ENCODE measurements at places on chromosomes 2 and 18.
A peak's percentile ranks its signal among the peaks of the same experiment; 100 is the strongest.

GRCh38 chr2:26618611-26619010 lies 22.6 kb downstream of the CIB4 start:
- no peak for DNase-seq

DNA sequence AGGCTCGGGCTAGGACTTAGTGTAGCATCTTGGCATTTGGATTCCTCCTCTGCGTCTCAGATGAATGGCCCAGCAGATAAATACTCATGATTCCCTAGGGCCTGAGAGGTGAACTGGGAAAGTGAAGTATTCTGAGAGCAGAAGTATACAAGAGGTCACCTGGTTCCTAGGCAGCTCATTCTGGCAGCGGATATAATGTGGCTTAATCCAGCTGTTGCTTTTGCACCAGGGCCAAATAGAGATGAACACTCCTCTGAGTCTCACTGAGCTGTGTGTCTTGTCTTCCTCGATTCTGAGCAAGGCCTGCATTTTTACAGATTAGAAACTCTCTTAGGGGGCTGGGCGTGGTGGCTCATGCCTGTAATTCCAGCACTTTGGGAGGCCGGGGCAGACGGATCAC lies 196.1 kb downstream of the SLC4A3 start:
- no peak for DNase-seq

GRCh38 chr2:128372621-128373341 lies 54.1 kb upstream of the HS6ST1 start:
- no peak for DNase-seq

DNA sequence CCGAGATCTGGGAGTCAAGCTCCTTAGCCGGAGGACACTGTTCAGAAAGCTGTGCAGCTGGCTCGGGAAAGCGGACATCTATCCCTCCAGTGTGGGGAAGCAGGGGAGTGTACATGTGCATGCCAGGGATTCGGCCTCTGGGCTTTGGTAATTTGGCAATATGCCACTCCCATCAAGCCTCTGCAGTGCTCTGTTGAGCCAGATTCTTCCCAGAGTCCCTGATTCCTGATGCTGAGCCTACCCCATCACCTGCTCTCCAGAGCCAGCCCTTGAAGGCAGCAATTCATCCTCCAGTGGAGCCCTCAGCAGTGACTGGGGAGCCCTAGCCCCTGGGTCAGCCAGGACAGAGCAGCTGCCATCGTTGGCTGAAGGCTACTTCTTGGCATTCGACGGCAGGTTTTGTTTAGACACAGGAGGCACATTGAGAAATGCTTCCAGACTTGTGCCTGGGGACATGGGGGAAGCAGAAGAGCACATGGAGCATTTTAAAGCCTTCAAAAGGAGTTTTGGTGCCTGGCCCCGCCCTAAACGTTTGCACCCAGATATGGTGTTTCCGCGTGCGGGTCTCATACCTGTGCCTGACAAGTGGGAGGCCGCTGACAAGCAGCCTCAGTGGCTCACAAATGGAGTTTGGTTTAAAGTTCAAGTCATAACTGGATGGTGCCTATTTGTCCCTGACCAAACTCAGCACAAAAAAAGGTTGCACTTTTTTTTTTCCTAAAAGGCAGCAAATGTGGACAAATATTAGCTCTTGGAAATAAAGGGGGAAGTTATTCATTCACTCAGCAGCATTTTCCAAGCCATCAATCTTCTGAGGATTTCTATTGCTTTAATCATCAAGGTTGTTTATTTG lies 272.8 kb downstream of the CYRIA start:
- no peak for DNase-seq

DNA sequence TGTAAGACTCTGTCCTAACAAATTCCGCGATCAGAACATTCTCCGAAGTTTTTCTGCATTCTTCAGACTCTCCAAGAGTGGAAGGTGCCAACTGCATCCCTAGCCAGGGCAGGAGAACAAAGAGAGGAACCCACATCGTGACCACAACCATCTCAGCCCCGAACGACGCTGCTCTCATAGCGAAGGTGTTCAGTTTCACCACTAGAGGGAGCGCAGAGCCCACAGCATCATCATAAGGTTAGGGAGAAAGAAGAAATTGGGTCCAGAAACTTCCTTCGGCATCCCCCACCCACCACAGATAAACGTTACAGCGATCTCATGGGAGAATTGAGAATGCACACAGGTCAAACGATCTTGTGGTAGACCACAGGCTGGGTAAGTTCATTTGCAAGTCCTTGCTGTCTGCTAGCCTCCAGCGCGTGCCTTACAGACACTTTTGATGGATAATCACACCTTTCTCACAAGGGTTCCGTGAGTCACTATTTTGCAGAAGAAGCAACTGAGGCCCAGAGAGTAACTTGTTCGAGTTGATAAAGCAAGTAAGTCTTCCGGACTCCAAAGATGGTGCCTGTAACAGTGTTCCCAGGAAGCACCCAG lies 53.7 kb upstream of the ARL4C start:
- peak; percentile 22 for DNase-seq

DNA sequence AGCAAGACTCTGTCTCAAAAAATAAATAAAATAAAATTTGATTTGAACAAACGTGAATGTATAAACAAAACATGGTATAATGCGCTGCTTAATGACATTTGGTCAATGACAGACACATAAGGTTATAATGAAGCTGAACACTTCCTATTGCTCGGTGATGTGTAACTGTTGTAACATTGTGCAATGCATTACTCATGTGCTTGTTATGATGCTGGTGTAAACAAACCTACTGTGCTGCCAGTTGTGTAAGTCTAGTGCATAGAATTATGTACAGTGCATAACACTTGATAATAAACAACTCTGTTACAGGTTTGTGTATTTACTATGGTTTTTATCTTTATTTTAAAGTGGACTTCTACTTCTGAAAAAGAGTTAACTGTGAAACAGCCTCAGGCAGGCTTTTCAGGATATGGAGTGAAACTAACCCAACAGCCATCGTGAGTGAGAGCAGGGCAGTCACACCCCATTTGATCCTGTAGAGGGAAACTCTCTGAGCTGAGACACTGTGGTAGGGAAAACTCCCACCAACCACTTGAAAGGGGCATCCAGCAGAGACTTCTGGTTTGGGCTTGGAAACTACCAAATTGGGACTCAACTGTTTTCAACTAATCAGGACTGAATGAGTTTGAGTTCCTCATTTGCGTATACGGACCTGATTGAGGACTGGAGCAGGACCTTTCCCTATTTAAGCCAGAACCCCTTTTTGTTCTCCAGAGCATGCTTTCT lies 8.7 kb upstream of the RPRD1A start:
- no peak for DNase-seq

GRCh38 chr2:36408198-36408703 lies 52.7 kb downstream of the CRIM1 start:
- DNase-seq = no peak

GRCh38 chr18:3721771-3722648 lies 272.0 kb downstream of the TGIF1 start:
- DNase-seq = no peak

- no peak for DNase-seq
These were observed 424.0 kb downstream of the DSC3 start for GRCh38 chr18:30618567-30618966.

GRCh38 chr2:59968441-59968840 lies 585.0 kb downstream of the BCL11A start:
- DNase-seq = no peak

- DNase-seq = no peak
These were observed 93.1 kb downstream of the CABLES1 start for GRCh38 chr18:23228102-23229061.

DNA sequence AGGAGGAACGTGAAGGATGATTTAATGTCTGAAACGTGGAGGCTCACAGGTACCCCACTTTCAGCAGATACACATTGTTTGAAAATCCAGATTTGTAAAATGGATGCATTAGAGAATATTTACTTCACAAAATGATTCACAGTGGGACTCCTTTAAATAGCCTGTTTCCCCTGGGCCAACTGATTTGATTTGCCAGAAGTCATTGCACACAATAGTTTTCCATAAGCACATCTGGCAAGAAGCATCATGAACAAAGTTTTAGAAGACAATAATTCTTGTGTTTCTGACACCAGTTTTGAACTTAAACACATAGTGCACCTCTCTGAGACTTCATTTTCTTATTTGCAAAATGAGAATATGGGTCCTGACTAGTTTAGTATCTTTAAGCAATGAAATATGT lies 451.4 kb upstream of the SLC14A2 start:
- DNase-seq = no peak

- DNase-seq = no peak
These were observed 138.6 kb upstream of the ZC3H15 start for GRCh38 chr2:186347472-186347871.

GRCh38 chr2:5798084-5798483 lies 105.9 kb downstream of the SOX11 start:
- no peak for DNase-seq

- DNase-seq = no peak
These were observed 815.5 kb downstream of the EPHA4 start for GRCh38 chr2:220756653-220757052.

DNA sequence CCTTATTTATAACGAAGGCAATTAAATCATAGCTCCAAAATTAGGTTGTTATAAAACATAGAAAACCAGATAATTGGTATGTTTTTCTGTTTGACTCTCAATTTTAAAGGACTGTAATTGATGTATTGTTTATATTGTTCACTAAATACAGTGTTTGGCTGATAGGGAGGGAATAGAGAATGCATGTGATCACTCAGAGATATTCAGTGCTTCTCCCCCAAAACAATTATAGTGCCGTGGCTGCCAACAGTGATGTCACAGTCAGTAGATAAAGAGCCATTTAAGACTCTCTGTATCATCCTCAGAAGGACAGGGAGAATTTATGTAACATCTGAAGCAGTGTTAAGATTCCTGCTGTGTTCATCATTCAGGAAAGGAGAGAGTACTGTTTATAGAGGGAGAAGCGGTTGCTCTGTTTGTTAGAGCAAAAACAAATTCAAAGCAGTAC lies 69.6 kb downstream of the PHLPP1 start:
- DNase-seq = peak; percentile 53

GRCh38 chr18:73973972-73974371 lies 173.7 kb downstream of the FBXO15 start:
- no peak for DNase-seq

GRCh38 chr2:218648787-218649100 lies 10.7 kb downstream of the ZNF142 start:
- no peak for DNase-seq

DNA sequence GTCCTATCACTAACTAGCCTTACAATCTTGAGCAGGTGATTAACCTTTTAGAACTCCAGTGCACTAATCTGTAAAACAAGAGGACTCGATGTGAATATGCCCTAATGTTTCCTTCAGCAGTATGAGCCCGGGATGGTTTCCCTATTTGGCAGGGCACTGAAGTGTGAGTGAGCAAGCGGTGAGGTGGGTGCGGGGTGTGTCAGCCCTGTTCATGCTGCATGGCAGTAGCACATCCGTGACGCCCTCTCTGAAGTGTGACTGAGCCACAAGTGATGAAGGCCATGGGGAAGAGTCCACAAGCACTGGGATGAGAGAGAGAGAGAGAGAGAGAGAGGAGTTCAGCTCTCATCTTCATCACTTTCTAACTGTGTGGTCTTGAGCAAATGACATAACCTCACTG lies 168.7 kb downstream of the SETBP1 start:
- no peak for DNase-seq

DNA sequence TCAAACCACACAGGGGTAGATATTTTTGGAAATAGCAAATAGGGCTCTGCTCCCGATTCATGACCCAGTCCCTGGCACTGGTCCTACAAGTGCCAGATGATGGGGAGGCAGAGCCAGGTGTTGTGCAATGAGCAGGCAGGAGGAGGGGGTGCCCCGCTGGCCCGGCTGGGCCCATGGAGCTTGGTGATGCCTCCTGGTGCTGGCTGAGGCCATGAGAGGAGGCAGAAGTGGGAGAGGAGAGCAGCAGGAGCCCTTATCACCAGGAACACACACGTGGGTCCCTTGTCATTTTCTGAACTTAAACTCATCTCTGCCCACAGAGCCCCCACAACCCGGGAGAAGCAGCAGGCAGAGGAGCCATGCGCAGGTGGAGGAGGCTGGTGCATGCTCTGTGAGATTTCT lies 90.5 kb upstream of the MAPK4 start:
- DNase-seq = no peak

DNA sequence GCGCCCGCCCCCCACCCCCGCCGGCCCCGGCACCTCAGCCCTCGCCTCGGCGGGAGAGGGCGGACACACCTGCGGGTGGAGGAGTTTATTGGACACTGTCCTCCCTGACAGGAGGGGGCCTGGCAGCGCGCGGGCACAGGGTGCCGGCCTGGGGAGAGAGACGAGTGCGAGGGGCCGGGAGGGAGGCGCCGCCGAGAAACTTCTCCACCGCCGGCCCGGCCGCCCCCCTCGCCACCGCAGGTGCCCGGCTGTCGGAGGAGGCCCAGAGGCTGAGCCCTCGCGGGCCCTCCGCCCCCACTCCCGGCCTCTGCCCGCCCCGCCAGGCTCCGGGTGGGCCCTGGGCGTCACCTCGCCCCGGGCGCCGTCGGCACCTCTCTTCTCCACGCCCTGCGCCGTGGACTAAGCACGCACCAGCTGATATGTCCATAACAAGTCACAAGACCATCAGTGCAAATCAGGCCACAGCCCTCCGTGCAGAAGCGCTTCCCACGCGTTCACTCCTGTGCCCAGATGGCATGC lies 311.3 kb downstream of the CELF4 start:
- no peak for DNase-seq

GRCh38 chr2:146241023-146241422 lies 1603.8 kb upstream of the ACVR2A start:
- no peak for DNase-seq

- DNase-seq = no peak
These were observed 208.1 kb downstream of the NR4A2 start for GRCh38 chr2:156124458-156124857.

GRCh38 chr2:75222527-75222926 lies 23.2 kb upstream of the TACR1 start:
- no peak for DNase-seq

GRCh38 chr2:30359644-30360167 lies 87.3 kb upstream of the LCLAT1 start:
- DNase-seq = no peak

- DNase-seq = no peak
These were observed 75.4 kb downstream of the PIEZO2 start for GRCh38 chr18:11073971-11074370.

All from anterior cingulate cortex (tissue), 58 donors.